HEK293T (cell line): ENCODE measurements at places on chromosomes 6 and 20.
A peak's percentile ranks its signal among the peaks of the same experiment; 100 is the strongest.

DNA sequence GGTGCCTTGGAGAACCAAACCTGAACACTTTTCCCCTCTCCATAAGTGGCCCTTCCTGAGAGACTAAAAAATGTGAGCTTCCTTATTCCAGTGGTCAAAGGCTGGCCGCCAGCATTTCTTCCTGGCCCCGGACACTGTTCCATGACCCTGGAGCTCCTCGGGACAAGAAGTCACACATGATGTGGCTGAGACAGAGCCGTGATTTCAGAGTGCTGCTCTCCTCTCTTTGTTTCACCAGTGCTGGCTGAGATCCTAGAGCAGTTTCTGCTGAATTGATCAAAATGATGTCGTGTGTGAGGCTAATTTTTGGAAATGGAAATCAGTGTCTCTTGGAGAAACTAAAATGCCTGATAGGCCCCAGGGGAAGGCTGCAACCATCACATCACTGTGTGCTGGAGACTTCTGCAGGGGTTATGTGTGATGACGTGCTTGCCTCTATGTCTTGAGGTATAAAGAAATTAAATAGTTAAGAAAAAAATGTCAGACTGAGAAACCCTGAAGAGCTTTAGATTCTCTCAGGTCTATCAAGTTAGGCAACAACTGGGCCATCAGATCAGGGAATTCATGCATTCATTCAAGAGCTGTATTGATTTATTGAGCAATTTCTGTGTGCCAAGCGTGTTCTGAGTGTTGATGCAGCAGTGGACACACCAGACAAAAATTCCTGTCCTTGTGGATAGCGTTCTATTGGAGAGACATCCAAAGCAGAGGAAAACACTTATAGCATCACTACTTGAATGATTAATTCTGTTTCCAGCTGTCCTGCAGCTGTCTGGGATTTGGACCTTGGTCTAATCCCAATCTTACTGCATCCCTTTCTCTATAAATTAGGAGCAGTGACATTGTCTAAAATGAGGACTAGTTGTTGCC, 72.7 kb upstream of the CCN6 start:
- DNase-seq: no peak

DNA sequence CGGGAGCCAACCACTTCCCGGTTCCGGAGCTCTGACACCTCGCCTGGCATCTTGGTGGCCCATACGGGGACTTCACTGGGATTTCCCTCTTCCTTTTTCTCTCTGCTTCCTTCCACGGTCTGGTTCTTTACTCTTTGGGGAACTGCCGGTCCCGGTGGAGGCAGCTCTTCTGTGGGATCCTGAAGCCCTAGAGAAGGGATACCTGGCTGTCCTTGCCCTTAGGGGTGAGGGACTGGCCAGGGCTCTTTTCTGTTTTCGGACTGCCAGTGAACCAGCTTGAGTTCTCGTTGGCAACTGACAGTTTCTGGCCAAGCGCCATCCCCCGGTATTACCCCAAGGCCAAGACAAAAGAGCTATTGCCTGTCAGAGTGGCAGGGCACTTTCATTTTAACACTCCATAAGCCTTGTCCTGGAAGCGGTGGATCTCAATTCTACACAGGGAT, 880 bp upstream of the CPXM1 start:
- DNase-seq: no peak

- peak; percentile 53 for DNase-seq
Measured at GRCh38 chr6:137589067-137589848, 95.1 kb upstream of the OLIG3 start.

DNA sequence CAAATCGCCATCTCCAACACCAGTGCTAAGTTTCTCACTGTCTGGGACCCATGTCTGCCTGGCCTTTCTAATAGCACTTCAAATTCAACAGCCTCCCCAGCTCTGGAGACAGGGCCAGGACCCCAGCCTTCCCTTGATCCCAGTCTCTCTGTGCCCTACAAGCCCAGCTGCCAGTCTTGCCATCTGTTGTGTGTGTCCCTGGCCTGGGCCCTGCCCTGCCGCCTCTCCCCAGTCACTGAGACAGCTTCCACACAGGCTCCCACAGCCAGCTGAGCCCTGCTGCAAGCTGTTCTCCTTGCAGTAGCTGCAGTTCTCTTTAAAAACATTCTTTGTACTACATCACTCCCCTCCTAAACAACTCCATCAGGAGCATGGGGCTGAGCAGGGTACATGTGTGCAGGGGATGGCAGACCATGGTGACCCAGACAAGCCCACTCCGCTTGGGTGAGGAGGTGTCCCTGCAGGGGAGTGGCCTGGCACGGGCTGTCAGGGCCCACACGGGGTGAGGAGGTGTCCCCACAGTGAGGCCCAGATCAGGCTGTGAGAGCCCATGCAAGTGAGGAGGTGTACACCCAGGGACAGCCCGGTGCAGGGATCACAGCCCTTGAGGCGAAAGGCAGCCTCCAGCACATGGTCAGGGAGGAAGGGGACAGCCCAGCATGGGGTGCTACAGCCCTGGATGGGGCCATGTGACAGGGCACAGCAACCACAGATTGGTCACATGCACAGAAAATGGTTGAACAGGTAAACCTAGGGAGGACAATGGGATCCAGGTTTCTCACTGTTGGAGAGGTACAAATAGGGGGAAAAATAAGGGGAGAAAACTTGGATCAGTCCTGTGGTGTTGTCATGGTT, 16.2 kb downstream of the CST7 start:
- DNase-seq: no peak

- peak; percentile 39 for DNase-seq
Measured at GRCh38 chr6:149961728-149962425, 1.9 kb upstream of the ULBP1 start.
